Midbrain (tissue), 1 donor: ENCODE measurements at places on chromosomes 7 and 10.

GRCh38 chr7:148699782-148700629 is 1.3 kb downstream of the CUL1 start:
- peak; percentile 45 for DNase-seq

- no peak for DNase-seq
These were observed 55.7 kb upstream of the GATA3 start for GRCh38 chr10:7998831-7999230.

GRCh38 chr10:12501841-12502525 is 152.6 kb downstream of the CAMK1D start:
- DNase-seq, result no peak

- peak; percentile 47 for DNase-seq
These were observed 22.7 kb downstream of the CISD1 start for GRCh38 chr10:58291538-58292174.

- no peak for DNase-seq
These were observed 499.2 kb downstream of the GFRA1 start for GRCh38 chr10:115773832-115774231.

GRCh38 chr7:138556771-138557484 is 96.9 kb downstream of the TRIM24 start:
- no peak for DNase-seq

GRCh38 chr10:75663947-75664664 is 232.7 kb downstream of the LRMDA start:
- no peak for DNase-seq

DNA sequence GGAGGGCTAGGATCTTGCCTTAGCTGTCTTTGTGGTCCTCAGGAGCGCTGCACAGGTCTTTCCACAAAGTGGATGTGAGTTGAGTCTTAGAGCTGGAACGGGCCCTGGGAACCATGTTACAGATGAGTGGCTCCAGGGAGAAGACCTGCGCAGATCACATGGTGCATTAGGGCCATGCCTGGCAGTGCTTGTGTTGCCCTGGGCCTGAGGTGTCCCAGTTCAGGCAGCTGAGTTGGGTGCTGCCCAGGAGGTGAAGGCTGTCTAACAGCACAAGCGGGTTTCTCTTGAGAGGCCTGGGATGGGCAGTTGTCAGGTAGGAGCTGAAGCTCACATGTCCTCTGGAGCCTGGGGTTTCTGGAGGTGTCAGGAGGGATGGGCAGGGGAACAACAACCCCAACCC is 33.7 kb upstream of the ANKRD2 start:
- no peak for DNase-seq

GRCh38 chr10:14611968-14612693 is 162.6 kb downstream of the FAM107B start:
- no peak for DNase-seq

DNA sequence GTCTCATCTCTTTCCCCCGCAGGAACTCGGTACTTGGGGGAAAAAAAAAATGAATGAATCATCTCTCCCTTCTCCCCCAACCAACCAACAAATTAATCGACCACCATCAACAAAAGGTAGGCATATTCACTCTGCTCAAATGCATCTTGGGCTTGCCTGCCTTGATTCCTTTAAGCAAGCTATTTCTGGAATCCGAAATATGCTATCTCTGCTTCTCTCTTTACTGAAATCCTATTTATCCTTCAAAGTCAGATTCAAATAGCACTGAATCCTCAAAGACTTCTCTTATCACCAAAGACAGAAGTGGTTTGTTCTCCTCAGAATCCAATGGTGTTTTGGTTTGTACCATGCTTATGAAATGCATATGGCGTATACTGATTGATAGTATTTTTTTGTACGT is 49.6 kb upstream of the TPK1 start:
- no peak for DNase-seq

DNA sequence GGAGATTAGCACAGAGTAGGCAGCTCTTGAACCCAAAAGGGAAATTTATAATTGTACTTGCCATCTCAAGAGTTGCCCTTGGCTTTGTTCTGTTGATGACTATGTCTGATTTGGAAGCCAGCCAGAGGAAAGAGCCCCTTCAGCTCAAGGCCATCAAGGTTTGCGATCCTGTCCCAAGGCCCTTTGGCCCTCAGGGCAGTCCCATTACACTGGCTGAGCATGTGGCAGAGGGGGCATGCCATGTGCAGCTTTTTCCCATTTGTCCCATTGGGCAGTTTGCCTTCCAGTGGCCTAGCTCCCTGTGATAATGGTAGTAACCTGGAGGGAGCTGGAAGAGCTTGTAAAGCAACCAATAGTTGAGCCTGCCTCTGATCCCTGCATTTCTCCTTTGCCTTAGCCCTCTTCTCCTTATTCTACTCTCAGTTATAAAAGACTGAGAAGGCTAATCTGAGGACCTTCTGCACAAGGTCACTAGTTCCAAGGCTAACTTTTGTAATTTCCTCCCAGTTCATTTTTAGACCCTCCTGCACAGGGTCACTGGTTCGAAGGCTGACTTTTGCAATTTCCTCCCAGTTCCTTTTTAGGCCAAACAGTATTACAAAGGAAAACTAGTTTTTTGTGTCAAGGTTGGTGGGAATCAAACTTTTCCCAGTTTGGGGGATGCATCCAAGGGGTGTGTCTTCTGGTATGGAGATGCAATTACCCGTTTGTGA is 31.0 kb upstream of the ARHGAP12 start:
- no peak for DNase-seq

DNA sequence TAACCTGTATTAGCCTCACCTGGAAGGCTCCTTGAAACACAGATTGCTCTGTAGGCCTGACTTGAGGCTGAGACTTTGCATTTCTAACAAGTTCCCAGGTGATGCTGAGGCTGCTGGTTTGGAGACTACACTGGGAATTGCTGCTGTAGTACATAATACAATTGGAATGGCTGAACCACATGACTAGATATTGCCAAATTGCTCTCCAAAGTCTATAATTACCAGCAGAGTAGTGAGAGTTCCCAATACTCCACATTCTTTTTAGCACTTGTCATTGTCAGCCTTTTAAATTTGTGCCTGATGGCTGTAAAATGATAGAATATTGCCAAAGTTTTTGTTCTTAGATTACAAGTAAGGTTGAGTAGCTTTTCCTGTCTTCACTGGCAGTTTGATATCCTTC is 39.9 kb downstream of the PLEKHA8 start:
- no peak for DNase-seq

DNA sequence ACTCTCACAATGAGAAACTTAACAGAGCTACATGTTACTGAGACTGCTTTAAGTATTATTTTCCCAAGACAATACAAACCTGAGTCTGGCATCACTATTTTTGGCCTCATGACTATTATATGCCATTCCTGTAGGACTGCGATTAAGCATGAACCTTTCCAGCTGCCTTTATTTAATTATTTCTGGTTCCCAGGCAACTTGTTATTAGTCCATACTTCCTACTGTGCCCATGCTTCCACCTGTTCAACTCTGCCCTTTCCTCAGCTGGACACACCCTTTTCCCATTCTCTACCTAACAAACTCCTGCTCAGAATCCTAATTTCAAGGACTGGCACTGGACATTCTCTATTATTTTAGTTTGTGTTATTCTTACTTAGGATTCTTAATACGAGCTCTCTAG is 8.1 kb upstream of the CROT start:
- no peak for DNase-seq

DNA sequence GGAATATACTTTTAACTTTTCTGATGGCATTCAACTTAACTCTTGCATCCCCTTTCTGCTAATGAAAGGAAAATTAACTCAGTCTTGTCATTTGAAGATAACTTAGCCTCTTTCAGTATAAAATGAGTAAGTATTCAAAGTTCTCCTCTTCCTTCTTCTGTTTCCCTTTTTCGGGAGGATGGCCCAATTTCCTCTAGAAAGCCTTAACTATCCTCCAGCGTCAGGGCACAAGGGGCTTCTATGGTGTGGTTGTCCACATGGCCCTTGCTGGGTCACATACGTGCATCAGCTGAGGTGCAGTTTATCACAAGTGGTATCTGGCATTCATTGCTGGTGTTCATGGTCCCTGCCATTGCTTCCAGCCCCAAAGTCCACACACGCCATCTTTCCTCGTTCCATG is 17.8 kb upstream of the GSAP start:
- no peak for DNase-seq

- DNase-seq, result no peak
These were observed 139.7 kb downstream of the TMEM26 start for GRCh38 chr10:61313460-61313859.

DNA sequence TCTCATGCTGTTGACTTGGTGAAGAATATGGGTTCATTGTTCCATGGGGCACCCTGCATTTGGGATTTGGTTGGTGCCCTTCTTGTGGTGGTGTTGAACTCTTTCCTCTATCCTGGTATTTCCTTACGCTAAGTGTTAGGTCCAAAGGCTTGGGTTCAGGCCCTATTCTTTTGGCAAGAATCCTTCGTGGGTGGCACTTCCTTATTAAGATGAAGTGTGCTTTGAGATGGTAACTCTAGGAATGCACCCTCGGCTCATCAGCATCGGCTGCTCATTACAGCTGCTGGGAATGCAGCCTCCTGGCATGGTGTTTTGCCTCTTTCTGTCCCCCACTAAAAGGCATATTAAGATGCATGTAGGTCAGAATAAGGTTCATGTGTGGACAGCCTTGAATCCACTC is 380.7 kb downstream of the RPS24 start:
- no peak for DNase-seq

GRCh38 chr7:5001911-5002310 is 42.9 kb upstream of the MMD2 start:
- DNase-seq, result no peak

DNA sequence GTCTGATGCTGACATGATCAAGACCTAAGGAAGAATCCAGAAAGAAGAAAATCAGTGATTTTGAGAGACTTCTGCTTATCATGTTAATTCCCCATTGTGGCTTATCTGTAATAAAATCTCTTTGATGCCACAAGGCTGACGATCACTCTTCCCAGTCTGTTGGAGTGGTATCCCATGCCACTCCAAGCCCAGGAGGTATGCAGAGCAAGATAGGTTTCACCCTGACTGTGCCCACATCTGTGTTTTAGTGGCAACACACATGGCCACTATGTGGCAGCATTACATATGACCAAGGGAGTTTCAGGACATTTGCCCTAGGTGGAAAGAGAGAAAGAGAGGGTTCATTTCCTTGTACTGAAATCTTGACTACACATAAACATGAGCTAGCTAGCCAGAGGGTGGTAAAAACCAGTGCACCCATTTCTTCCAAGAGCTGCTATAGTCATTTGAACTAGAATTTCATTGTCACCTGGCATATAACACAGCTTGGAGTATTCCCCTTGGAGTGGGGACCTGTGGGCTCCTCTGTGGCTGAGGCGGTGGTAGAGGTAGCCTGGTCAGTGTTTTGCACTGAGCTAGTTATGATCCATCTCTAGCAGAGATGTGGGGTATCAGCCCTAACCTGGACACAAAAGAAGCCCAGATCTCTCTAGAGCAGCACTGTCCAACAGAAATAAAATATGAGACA is 20.8 kb downstream of the LAMB4 start:
- peak; percentile 18 for DNase-seq

GRCh38 chr7:68336594-68336993 is 1261.7 kb upstream of the AUTS2 start:
- no peak for DNase-seq

- no peak for DNase-seq
These were observed 112.2 kb downstream of the ADARB2 start for GRCh38 chr10:1625079-1625478.

- DNase-seq, result no peak
These were observed 4.5 kb upstream of the AEBP1 start for GRCh38 chr7:44099669-44100068.

DNA sequence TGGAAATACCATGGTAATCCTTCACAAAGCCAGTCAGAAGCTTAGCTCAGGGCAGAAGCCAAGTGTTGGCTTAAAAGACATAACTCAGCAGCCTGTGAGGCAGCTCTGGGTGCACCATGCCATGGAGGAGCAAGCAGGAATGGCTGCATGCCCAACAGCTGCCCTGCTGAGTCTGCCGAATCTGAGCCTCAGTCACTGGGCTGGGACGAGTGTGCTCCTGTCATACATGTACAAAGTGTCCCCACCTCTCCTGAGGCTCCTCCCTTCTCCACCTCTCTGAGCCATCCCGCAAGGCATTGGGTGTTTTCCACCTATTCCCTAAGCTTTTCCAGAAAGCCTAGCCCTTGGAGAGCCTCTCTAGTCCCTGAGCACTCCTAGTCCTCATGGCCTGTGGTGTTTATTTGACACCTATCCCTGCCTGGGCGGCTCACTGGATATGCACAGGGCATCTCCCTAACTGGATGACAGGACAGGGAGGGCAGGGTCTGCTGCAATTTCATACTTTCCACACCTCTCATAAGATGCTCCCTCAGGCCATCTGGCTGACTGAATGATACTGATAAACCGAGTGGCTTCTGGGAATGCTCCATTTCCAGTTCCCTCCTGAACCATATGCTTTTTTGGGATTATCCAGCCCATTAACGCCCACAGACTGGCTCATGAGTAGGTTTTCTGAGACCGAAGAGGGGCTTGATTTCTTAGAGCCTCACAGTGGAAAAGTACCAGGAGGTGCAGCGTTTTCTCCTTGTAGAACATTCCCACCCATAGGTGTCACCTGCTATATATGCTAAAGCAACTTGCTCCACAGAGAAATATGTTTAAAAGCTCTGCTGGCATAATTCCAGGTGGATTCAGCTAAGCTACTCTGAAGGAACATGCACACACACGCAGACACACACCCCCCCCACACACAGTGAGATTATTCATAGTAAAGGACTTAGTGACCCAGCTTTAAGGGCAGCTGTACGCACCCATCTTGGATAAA is 199.3 kb downstream of the SNX10 start:
- DNase-seq, result no peak

DNA sequence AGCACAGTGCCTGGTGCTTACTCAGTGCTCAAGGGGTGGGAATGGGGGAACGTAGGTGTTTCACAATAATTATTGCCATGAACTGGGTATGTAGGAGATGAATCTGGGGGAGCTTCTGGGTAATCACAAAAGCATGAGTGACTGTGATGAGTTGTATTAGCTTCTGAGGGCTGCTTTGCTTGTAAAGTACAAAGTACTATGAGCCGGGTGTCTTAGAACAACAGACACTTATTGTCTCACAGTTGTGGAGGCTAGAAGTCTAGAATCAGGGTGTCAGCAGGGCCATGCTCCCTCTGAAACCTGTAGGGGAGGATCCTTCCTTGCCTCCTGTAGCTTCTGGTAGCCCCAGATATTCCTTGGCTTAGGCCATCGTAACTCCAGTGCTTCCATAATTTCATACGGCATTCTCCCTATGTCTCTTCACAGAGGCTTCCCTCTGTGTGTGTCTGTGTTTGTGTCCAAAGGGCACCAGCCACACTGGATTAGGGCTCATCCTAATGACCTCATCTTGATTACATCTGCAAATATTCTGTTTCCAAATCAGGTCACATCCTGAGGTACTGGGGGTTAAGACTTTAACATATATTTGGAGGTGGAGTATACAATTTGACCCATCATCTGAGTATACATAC is 84.8 kb upstream of the AGBL3 start:
- DNase-seq, result no peak

DNA sequence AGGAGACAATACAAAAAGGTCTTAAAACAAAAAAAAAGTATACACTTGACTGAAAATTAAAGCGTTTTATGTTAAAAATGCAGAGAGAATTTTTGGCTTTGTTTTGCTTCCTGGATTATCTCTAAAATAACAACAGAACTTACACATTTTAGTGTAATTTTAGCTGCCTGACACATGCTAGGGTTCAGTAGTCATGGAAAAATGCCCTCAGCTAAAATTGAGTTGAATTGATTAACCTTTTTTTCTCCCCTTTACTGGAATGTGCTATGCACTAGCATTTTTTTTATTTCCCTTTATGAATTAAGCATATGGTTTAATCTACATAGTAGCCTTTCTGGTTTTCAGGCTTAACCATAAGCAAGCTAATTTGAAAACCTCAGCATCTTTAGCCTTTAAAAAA is 89.9 kb downstream of the ZNF277 start:
- DNase-seq, result no peak
